ENCODE measurements at places on chromosomes 6 and 20.

DNA sequence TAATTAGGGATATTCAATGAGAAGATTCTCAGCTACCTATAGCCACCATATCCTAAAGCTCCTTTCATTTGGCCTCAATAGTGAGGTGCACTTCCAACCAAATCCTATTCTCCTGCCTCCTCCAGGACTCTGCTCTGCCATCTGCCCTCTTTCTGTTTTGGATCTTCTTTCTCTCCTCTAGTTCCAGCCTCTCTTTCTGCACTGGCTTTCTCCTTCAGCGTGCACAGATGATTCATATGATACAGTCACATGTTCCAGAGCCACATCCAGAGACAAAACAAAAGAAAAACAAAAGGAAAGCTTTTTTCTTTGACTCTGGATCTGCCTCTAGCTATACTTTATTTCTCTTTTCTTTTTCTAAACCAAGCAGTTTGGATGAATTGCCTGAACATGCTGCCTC is 531.9 kb upstream of the MAN1A1 start:
- DNase-seq: no peak

DNA sequence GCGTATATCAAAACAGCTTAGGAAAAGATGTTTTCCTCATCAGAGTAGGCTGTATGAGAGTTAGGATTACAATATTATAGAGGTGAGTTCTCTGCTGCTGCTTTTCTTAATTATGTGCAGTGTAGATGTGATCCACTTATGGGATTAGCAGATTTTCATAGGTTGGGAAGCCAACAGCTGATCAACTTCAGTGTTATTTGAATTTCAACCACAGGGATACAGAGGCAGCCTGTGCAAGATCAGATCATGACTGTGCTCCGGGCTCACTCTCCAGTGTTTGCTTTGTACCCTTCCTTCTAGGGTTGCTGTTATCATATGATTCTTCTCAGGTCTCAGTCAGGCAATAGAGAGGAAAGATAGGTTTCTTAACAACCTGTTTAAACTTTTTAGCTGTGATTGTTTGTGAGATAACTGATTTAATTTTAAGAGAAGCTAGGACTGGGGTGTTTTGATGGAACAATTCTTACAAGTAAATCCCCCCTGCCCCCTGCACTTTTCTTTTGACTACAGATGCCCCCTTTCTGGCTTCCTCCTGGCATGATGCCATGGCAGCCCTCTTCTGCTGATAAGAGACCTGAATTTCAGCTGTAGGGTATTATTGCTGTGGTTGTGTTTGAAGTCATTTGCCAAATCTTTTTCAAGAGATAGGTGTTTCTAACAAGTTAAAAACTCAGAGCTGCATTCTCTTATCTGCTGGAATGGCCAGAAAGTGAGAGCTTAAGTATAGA is 8.5 kb downstream of the RNF8 start:
- no peak for DNase-seq

GRCh38 chr20:54166987-54167662 is 6.7 kb downstream of the CYP24A1 start:
- no peak for DNase-seq

DNA sequence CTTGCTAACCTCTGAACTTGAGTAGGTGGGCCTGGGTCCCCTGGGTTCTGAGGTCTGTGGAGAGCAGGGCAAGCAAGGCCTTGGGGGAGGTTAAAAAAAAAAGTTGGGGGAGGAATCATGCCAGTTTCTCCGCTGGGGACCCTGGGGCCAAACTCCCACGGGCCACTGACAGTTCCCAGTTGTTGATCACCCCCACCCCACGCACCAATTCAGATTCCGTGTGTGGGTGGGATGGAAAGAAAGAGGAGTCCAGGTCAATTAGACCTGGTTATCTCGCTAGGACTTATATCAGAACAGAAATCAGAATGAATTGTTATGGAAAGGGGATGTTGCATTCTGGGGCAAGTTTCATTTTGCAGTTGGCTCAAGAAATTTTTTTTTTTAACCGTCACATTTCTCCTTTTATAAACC is 46.7 kb upstream of the SUPT3H start:
- peak; percentile 3 for DNase-seq

DNA sequence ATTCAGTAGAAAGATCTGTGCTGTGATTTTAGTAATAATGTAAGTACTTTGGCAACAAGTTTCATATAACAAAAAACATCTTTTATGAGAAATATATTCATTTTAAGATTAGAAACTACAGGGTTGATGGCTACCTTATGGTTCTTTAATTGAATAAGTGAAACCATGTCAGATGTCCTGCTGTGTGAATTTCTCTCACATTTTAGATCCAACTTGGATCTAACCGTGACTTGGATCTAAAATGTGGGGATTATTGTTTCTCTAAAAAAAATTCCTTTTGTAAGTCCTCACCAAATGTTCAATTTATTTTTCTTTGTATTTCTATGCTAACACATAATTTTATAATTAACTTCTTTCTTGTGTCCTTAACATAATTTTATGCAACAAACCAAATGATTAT is 30.4 kb downstream of the ZC2HC1B start:
- no peak for DNase-seq

DNA sequence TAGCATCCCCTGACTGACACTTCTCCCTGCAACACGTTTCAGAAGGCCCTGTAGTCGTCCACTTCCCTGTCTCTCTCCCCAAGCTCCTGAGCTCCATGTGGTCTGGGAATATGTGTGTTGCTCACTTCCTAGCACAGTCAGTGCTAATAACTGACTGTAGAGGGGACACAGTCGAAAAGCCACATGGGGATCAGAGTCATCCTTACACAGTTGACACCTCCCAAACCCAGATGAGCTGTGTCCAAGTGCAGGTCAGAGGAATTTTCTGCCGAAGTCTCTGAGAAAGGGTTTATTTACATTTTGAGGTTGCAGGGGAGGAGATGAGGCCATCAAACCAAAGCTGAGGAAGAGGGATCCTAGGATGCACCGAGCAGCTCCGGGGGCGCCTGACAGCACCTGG is 3.5 kb upstream of the ADAM33 start:
- no peak for DNase-seq

DNA sequence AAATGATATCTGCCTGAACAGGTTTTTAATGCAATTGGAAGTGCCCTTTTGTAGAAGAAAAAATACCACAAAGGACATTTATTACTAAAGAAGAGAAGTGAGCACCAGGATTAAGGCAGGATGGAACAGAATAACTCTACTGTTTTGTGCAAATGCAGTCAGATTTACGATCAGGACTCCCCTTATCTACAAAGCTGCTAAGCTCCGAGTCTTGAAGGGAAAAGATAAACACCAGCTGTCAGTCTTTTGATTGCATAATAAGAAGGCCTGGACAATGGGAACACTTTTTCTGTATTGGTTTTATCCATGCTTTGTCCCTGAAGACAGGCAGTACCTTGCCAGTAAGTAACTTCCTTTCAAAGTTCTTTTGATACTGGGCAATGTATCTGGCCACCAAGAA is 797.9 kb upstream of the SLC35B3 start:
- no peak for DNase-seq

DNA sequence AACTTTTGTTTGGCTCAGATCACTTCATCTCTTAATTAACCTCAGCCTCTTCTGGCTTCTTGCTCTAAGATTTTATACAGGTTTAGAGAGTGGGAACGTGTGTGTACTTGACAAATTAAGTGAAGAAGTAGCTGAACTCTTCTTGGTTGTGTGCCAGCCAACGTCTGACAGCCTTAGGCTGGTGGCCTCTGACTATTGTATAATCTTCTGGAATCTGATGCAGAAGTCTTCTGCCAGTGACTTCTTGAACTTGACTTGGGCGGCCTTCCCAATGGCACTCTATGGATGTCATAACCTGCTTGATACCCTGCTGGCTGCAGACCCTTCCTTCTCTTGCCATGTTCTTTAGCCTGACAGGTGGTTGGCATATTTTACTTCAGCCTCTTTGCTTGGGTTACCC is 660.5 kb downstream of the DOK5 start:
- DNase-seq: no peak

- DNase-seq: no peak
These were observed 77.4 kb downstream of the PAK5 start for GRCh38 chr20:9761476-9761875.

GRCh38 chr20:64217539-64218221 is 37.9 kb upstream of the PCMTD2 start:
- no peak for DNase-seq

DNA sequence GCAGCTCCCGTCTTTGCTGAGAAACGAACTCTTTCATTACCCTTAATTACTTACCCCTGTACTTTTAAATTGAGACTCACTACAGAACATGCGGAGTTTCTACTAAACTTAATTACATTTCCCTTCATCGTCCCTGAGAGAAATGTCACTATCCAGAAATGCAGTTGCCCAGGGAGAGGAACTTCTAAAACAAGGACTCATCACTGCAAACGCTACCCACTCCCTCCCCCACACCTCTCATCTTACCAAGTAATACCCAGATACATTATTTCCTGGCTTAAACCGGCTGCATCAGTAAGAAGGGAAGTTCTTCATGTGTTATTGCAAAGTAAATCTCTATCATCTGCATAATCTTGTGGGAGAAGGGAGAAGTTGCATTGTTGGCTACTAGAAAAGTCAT is 138.3 kb downstream of the IPCEF1 start:
- DNase-seq: no peak

- no peak for DNase-seq
These were observed 38.9 kb upstream of the NKX2-4 start for GRCh38 chr20:21436205-21436604.

DNA sequence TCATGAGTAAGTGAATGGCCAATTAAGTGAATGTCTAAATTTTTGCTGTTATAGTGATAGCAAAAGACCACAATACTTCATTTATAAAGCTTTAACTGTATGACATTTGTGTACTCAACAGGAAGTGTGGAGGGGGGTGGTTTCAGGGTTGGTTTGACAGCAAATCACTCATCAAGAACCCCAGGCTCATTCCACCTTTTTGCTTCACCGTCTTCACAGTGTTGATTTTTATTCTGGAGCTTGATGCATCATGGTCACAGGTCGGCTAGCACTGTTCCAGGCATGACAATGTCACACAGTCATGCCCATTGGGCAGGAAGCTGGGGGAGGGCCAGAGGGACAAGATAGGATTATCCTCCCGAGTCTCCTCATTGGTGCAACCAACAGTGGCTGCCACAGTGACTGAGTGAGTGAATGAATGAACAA is 75.0 kb downstream of the MDGA1 start:
- DNase-seq: peak; percentile 53

GRCh38 chr20:44302026-44302669 is 8.9 kb downstream of the FITM2 start:
- DNase-seq: no peak

DNA sequence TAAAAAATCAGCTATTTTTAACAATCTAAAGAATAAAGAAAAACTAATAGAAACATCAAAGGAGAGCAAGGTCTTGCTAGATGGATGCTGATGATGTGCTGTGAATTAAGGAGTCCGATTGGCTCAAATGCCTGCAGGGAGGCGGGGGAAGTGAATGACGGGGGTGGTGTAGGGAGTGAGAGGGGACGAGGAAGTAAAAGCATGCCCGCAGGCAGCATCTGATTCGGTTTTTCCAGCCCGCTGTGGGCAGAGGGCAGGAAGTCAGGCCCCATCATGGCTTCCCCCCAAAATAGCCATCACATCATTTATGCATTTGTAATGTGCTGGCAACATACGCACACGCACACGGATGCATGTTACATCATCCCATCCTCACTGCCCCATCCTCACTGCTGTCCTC is 10.3 kb downstream of the RSPO4 start:
- DNase-seq: no peak

DNA sequence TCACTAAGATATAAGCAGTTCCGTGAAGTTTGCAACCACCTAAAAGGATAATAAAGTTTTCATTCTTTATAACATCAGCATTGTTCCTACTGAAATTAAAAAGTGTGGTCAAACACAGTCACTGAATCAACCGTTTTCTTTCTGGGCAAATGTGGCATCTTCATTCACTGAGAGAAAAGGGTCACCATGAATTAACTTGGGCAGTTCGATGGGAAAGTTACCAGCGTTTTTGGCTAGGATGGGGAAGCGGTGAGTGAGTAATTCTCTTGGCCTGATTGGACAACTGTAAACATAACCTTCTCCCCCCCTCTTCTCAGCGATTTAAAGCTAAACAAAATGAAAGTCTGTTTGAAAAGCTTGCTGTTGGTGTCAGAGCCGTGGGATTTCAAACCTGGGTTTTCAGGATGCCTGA is 181.8 kb downstream of the SASH1 start:
- no peak for DNase-seq

- DNase-seq: no peak
These were observed 31.5 kb downstream of the ATXN1 start for GRCh38 chr6:16729744-16730143.

GRCh38 chr20:61497029-61497627 is 245.1 kb downstream of the CDH4 start:
- no peak for DNase-seq

DNA sequence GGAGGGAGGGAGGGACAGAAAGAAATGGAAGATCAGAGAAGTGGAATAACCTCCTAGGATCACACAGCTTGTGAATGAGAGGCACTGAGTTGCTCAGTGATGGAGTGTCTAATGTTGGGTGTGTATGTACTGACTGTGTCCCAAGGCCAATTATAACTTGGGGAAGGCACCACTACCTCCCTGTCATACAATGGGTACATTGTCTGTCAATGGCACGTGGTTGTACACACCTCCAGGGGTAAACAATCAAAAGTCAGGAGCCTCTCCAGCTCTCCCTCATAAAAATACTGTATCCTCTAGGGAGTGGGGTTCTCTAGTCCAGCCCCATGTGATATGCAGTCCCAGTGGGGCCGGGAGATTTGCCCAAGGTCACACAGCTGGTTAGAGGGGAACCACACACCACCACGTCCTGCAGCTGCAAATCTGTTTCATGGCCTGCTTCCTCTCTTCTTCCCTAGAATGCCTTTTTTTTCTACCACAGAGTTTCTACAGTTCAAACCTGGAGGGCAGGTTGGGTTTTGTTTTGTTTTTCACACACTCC is 112.5 kb downstream of the SNX5 start:
- DNase-seq: peak; percentile 84

DNA sequence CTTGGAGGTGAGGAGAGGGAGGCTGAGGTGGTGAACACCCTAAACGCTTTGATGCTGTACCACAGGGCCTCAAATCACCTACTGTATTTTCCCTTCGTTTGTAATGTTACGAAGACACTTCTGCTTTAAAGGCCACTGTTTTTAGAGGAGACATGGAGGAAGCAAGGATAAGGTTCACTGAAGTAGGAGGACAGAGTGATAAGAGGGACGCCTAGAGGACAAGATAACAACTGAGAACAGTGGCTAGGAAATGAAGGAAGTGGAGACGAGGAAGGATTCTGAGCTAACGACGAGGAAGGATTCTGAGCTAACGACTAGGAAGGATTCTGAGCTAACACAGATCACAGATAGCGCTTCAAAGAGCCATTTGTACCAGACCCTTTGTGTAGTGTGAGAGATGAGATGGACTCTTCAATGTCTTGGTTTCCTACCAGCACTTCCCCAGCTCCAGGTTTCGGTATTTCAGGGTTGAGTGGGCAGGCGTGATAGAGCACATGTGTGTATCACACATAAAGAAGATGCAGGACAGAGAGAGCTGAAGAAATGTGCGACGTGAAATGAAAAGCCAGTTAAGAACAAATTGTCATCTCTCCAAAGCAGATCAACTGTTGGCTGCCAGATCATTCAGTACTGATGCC is 7.5 kb downstream of the SF3B5 start:
- no peak for DNase-seq

Data from germinal center (tissue), 1 donor.